ENCODE measurements at places on chromosomes 6 and 20. TPM values are rescaled to one million over a fixed set of nuclear protein-coding genes. Genes with fewer than 3 reads are reported as not detected.

Gene PSMB9
- 27.8 TPM for total RNA-seq

Gene TGIF2
- 29.4 TPM for total RNA-seq

Gene SLC17A1
- total RNA-seq, result not detected

Gene RRAGD
- 0.43 TPM for total RNA-seq

All from dermis lymphatic vessel endothelial cell (primary cell).